Erythroblast (primary cell): ENCODE measurements at places on chromosomes 1 and 21.

GRCh38 chr1:53393325-53393792 is 65.5 kb upstream of the LRP8 start:
- DNase-seq: peak; percentile 48

GRCh38 chr1:226215239-226215638 is 8.2 kb upstream of the MIXL1 start:
- DNase-seq: no peak

DNA sequence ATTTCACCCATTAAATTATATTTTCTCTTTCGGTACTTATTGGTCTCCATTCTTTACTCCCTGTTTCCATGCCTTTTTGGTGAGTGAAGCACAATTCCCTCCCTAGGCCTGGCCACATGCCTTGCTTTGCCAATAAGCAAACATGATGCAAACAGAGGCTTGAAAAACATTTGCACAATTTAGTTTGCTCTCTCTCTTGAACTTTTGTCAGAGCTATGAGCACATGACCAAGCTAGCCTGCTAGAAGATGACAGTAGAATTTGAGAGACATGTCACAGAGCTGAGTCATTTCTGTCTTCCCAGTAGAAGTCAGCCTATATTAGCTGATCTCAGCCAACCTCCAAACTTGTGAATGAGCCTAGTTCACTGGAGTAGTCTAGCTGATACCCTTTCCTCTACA is 24.6 kb downstream of the ANGPTL3 start:
- DNase-seq: peak; percentile 64

DNA sequence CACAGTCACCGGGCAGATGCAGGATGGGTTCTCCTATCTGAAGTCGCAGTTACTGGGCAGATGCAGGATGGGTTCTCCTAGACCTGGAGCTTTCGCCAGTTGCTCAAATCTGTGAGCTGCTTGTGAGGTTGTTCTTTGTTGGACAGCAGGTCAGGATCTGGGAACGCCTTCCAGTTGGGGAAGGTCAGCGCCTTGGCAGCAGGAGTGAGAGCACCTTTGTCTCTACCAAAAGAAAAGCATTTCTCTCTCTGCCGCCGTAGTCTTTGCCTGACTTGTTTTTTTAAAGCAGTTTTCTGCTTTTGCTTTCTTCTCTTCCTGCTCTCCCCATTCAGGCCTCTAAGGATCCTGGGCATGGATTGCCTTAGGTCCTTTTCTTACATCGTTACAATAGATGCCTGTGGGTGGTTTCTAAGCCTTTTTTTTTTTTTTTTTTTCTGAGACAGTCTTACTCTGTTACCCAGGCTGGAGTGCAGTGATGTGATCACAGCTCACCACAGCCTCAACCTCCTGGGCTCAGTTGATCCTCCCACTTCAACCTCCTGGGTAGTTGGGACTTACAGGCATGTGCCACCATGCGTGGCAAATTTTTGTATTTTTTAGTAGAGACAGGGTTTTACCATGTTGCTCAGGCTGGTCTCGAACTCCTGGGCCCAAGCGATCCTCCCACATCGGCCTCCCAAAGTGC is 15.7 kb downstream of the PEX14 start:
- DNase-seq: no peak
